ENCODE measurements at places on chromosomes 4 and X. TPM values are rescaled to one million over a fixed set of nuclear protein-coding genes. Genes with fewer than 3 reads are reported as not detected.

The VEGFC gene
- total RNA-seq = 25.3 TPM

The EDA gene
- 4.6 TPM for total RNA-seq

- H3K36me3 ChIP-seq = no peaks in the 10 kb centered on the region
- H3K4me3 ChIP-seq = peak within 1 kb of the TSS; percentile 45
- DNase-seq = peak; percentile 69
- H3K4me1 ChIP-seq = no peaks in the 10 kb centered on the region
These were observed at the start of gene MID1 for GRCh38 chrX:10620121-10620699. Gene MID1 (minus strand): TSS chrX:10620585. CDS start chrX:10567547, 53,038 bp downstream.

DNA sequence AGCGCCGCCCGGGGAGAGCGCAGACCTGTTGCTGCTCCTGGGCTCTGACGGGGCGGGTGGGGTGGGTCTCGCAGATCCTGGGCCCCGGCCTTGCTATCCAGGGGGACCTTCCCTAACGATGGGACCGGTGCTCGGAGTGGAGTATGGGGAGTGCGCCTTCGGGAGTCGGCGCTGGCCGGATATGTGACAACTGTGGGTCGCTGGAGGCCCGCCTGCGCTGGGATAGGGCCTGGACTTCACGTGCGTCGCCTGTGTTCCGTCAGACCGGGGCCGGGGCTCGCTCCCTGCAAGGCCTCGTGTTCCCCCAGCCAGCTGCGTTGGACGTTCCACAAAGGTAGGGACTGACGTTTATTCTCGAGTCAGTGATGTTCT, 1.3 kb downstream of the TBL1X start:
- no peaks in the 10 kb centered on the region for H3K4me1 ChIP-seq
- peak; percentile 77 for DNase-seq
- peak overlapping the region; percentile 82 for H3K27ac ChIP-seq
- no peaks in the 10 kb centered on the region for H3K27me3 ChIP-seq
- no peaks in the 10 kb centered on the region for H3K36me3 ChIP-seq
- H3K4me3 ChIP-seq = peak overlapping the region; percentile 99

- no peak overlapping the region for H3K4me3 ChIP-seq
- no peaks in the 10 kb centered on the region for H3K4me1 ChIP-seq
- no peaks in the 10 kb centered on the region for H3K27me3 ChIP-seq
- H3K36me3 ChIP-seq = no peaks in the 10 kb centered on the region
These were observed 45.5 kb downstream of the FAM9B start for GRCh38 chrX:8988446-8988845.

DNA sequence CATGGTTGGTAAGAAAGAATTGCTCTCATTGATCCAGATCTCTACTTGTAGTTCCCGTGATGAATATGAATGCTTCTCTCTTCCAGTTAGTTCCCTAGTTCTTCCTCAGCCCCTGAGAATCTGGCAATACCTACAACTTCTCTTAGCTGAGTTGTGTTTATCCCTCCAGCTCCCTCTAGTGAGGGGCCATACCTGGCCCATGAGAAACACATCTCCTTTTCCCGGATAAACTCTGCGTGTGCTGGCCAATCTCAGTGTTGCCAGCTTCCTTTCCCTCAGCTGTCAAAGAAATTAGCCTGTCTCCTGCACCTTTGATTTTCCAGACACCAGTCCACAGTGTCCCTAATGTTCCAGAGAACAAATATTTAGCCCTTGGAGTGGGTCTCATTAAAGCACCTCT, 5.7 kb downstream of the CBLL2 start:
- no peak for DNase-seq
- H3K36me3 ChIP-seq = no peaks in the 10 kb centered on the region
- no peaks in the 10 kb centered on the region for H3K27me3 ChIP-seq
- no peak overlapping the region for H3K27ac ChIP-seq
- H3K4me3 ChIP-seq = no peak overlapping the region

DNA sequence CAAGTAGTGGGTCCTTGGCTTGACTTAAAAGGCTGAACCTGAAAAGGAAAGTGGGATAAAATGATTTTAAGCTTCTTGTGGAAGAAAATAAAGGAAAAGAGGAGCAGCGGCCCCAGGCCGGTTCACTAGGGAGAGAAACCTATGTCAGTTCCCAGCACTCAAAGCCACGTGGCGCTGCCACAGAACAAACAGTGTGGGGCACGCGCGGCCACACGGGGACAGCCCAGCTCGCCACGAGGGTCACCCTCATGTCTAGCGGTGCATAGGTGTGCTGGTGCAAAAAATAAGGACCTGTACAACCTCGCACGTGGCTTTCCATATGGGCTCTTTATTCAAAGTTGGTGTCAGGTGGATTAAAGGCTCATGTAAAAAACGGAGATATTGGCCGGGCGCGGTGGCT, 17.1 kb downstream of the MSANTD1 start:
- no peak for DNase-seq
- no peaks in the 10 kb centered on the region for H3K27me3 ChIP-seq
- no peak overlapping the region for H3K4me3 ChIP-seq
- no peak overlapping the region for H3K27ac ChIP-seq
- no peaks in the 10 kb centered on the region for H3K36me3 ChIP-seq
- no peaks in the 10 kb centered on the region for H3K4me1 ChIP-seq

DNA sequence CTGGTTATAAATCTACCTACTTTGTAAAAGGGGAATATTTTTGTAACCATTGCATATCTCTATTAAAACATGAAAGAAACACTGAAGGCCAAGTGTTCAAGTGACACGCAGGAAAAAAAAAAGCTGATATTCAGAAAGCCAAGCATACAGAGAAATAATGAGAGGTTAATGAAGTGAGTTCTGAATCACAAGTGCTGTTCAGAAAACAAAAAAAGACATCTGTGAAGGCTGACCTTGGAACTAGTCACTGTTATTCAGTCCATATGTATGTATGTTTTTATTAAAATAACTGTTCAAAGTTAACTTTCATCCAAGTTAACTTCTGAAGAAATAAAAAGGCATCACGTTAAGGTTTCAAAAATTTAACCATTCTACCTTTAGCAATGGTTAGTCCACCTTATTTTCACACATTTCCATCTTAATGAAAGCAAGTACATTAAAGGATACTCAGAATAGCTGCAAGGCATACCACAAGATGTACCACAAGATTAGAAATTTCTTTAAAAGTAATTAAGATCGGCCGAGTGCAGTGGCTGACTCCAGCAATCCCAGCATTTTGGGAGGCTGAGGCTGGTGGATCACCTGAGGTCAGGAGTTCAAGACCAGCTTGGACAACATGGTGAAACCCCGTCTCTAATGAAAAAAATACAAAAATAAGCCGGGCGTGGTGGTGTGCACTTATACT, 31.4 kb downstream of the SH3RF1 start:
- no peaks in the 10 kb centered on the region for H3K36me3 ChIP-seq
- H3K4me1 ChIP-seq = peaks cover 7% of the 10 kb centered on the region
- no peak overlapping the region for H3K27ac ChIP-seq
- no peaks in the 10 kb centered on the region for H3K27me3 ChIP-seq
- no peak overlapping the region for H3K4me3 ChIP-seq
- DNase-seq = no peak

GRCh38 chrX:119488749-119489148, 20.5 kb downstream of the SLC25A5 start:
- no peaks in the 10 kb centered on the region for H3K4me1 ChIP-seq
- no peak overlapping the region for H3K4me3 ChIP-seq
- no peaks in the 10 kb centered on the region for H3K36me3 ChIP-seq
- H3K27ac ChIP-seq = no peak overlapping the region

Measured in aorta (tissue), 5 donors.